ENCODE measurements at places on chromosomes 5 and 9.

DNA sequence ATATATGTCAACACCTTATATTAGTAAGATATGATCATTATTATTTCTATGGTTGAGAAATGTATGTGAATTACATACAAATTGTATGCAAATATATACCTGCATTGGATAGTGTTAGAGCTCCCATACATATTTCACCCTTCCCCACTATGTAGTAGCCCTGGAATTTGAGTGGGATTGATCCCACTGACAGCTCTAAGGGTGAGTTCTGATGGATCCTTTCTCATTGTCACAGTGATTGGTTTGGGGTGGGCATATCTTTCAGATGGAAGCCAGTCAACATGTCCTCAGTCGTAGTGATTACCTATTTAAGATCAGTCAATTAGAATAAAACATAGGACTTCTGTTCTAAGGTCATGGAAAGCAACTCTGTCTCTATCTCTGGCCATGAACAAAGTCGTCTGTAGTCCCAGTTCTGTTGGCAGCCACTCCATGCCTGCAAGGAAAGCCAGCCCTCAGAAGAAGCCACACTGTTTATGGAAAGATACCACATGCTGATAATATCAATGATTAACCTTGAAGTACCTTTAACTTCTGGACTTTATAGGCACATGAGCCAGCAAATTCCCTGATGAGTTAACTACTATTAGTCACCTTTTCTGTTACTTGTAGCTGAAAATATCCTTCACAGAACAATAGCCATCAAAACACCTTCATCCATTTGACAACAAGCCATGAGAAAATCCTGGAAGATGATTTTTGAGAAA is 5.1 kb upstream of the CCDC192 start:
- DNase-seq = no peak

DNA sequence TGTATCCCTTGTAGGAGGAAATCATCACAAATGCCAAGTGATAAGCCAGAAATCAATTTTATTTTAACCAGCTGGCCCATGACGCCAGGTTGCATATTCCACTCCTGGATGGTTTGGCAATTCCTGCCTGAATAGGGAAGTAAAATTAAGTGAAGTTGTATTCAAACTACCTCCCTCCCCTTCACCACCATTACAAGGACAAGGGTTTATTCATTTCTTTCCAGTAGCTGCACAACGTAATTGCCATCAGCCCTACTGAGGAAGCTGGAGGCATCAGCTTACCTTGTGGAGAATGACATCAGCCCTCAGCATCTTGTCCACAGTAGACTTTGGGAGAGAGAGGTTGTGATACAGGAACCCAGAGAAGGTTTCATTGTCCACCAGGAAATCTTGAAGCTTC is 66.6 kb downstream of the ABCA1 start:
- no peak for DNase-seq

DNA sequence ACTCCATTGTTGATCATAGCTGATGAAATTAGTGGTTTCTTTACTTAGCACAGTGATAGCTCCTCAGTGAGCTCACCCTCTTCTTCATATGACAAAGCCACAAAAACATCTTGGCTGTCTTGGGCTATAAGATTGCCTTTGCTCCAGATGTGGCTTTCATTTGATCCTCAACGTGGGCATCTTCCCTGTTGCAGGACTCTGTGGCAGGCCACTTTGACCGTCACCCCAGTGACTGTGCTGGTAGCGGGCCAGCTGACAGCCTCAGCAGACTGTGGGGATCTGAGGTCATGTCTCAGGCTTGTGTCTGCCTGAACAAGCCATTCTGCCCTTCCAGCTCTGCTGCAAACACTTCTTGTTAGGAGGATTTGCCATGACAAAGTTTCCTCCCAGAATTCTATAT is 422.2 kb downstream of the NR2F1-AS1 start:
- no peak for DNase-seq

GRCh38 chr5:16735101-16736060 is 118.6 kb upstream of the RETREG1 start:
- no peak for DNase-seq

DNA sequence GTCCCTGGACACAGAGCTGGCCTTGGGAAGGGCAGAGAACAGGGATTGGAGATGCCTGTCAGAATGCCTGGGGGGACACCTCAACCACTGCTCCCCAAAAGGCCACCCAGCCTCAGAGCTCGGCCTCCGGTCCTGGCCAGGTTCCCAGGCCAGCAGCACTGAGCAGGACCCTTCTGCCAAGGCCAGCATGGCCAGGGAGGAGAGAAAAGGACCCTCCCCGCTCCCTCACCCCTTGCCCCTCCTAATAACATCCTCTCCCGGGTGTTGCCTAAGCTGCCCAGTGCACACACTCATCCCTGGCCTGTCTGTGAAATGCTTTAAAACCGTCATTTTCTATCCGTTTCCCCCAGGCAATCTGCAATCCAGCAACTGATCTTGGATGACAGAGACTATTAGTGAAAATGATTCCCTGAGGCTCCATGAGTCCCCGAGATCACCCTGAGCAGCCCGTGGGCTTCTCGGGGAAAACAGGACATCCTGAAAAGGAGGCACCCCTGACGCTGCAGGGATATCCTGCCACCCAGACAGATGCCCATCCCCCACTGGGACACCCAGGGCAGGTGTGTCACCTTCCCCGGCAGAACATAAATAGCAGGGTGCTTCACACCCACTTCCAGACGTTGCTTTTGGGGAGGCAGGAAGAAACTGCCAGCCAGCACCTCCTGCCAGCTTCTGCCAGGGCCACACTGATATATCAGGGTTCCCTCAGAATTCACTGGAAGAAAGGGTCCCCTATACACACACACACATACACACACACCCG is 75.3 kb downstream of the ADAMTS2 start:
- no peak for DNase-seq

- DNase-seq = no peak
These were observed 142.9 kb downstream of the NR2F1-AS1 start for GRCh38 chr5:93438124-93438523.

DNA sequence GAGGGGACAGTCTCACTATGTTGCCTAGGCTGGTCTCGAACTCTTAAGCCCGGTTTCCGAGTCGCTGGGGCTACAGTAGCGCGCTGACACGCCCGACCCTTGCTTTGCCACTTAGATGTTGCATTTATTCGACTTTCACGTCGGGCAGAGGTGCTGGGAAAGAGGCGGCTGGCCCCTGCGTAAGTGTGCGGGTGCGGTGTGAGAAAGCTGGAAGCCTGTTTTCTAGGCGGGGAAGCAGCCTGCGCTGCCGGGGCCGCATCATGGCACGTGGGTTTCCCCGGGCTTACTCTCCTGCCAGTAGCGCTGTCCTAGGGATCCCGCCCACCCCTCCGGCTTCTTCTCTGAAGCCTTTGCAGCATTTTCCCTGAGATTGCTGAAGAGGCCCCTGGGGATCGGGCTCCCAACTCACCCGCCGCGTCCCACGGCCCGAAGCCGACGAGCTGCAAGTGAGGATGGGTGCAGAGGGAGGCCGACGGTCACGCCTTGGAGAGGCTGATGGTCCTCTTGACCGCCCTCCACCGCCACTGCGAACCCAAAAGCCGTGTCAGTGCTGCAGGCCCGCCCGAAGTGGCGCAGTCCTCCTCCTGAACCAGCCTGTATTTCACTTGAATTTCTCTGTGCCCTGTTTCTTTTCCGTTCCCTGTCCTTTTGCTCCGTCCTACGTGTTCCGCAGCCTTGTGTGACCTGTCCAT is 5.8 kb upstream of the TRIM41 start:
- no peak for DNase-seq

GRCh38 chr9:134484479-134484878 is 157.1 kb upstream of the COL5A1 start:
- no peak for DNase-seq

- DNase-seq = no peak
These were observed 1360.6 kb upstream of the ACO1 start for GRCh38 chr9:31023847-31024246.

GRCh38 chr5:141245250-141245717 is at the start of gene PCDHB15:
Gene PCDHB15 (plus strand): TSS chr5:141245395. CDS start chr5:141245579, 184 bp downstream.
- no peak for DNase-seq

GRCh38 chr5:54301849-54302248 is 8.5 kb downstream of the ARL15 start:
- no peak for DNase-seq

DNA sequence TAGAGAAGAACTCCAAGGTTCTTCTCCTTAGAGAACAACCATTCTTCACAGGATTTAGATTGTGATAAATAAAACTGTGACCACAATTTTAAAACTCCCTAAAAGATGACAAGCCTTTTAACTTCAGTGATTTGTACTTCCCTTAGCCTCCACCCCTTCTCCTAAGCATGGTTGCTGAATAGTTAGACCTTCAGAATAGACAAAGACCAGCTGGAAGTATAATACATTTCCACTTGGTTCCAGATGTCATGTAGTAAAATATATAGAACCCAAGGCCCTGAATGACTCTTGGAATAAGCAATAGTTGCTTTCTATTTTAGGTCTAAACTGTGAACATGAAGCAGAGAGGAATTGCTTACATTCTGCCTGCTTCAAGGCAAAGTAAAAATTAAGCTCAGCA is 208.7 kb downstream of the ARRDC3 start:
- no peak for DNase-seq

DNA sequence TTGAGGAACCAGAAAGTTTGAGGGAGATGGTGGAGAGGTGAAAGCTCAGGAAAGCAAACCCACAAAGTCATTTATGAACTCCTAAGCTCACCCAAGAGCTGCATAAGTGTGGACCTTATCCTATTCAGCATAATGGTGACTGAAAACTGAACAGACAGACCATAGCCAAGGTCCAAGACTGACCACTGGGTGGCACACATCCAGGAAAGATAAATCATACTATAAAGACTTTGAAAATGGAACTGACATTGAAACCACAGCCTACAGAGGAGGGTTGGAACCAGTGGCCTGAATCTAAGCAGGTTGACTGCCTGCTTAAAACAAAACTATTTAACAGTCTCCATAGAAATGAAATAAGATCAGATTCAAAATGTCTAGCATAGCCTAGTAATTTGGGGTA is 121.0 kb upstream of the RGS7BP start:
- DNase-seq = no peak

DNA sequence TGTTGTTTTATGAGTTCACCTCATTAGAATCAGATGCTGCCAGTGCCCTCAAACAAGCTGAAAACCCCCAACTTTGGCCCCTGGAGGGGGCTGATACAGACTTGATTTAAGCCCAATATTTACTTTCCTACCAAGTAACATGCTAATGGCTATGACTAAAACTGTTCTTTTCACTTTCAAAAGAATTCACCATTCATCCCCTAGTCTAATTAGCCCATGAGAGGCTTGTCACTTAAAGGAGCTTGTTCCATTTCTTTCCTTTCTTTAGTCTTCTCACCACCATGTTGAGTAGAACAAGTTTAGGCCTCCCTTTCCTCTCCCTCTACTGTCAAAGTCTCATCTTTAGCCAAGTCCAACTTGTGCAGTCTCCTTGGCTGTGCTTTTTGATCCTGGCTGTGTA is 50.4 kb downstream of the EPB41L4B start:
- no peak for DNase-seq

GRCh38 chr9:115192835-115193525 is 75.0 kb upstream of the TNC start:
- no peak for DNase-seq

- no peak for DNase-seq
These were observed 18.7 kb upstream of the GRPEL2 start for GRCh38 chr5:149326611-149327010.

DNA sequence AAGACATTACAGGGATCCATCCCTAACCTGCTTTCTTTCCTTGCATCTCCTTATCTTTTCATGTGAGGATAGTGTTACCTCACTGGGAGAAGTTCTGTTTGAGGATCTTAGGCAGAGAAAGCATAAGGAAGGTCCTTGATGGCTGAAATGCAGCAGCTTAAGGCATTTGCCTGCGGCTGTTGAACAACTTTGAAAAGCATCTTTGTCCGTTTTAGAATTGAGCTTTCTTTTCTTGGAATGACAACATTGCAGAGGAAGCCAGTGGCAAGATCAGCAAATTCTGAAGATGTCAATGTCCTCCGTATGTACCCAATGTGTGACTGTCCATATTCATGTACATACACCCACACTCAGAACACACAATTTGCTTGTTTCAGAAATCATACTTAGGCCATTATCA is 436.2 kb downstream of the GABRG2 start:
- DNase-seq = no peak

GRCh38 chr9:135521608-135522095 is 412 bp downstream of the LCN1 start:
- no peak for DNase-seq

GRCh38 chr5:150245111-150245789 is 44.3 kb downstream of the CAMK2A start:
- DNase-seq = no peak

DNA sequence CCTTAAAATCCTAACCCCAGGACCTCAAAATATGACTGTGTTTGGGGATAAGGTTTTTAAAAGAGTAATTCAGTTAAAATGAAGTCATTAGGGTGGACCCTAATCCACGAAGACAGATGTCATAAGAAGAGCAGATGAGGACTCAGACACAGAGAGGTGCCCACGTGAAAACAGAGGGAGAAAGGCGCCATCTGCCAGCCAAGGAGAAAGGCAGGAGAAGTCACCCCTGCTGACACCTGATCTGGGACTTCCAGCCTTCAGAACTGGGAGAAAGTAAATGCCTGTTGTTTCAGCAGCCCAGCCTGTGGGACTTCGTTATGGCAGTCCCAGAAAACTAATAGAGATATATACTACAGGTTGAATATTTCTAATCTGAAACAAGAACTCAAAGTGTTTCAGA is 67.4 kb downstream of the ROR2 start:
- no peak for DNase-seq

- no peak for DNase-seq
These were observed 98.0 kb downstream of the NR6A1 start for GRCh38 chr9:124673063-124673462.

DNA sequence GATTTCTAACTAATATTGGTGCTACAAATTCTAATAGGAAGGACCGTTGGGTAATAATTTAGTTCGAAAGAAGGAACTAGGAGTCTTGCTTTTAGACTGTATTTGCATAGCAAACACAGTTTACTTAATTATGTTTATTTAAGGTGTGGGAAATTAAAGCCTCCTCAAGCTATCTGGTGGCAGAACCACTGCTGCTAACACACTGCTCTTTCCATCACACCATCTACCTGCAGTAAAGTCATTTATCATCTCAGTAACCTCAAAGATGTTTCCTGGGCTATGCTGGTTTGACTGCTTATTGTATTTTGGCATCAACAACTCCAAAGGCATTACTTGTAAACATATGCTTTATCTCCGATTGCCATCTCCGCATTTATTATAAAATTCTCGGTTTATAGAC is 114.3 kb downstream of the DEPDC1B start:
- no peak for DNase-seq

GRCh38 chr5:174524351-174524750 is 200.0 kb upstream of the MSX2 start:
- no peak for DNase-seq
